Activated gamma-delta T cell treated with Interleukin-2 at 50 U/mL for 16 hours (primary cell): ENCODE measurements at places on chromosomes 3 and 15.

DNA sequence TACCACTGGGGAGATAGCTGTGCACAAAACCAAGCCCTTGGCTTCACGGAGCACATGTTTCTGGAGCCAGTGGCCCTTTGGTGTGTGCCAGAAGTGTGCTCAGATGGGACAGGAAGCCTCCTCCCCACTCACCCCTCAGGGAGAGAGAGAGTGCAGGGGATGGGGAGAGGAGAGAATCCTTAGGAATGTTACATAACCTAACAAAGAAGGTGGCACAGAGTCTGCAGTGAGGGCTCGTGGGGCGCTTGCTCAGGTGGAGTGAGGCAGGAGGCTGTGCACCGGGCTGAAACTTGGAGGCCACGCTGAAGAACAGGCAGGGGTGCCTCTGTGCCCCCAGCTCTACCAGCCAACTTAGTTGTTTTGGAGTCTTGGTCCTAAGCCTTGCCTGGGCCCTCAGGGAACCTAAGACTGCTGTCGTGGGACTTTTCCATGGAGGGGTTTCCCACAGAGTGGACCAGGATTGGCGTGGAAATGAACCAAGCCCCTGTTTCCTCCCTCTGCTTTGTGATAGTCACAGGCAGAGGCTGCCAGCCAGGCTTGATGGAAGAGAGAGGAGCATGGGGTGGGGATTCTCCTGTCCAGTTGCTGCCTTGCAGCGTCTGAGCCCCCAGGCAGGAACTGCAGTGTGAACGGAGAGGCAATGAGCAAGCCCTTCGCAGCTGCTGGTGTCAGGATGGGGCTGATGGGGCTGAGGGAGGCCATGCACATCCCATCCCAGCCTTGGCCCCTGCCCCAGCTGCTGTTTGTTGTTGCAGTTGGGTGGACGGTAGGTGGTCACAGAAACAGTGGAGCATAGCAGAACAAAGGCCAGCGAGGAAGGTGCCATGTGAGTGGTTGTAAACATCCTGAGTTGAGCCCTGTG lies 32.7 kb downstream of the PDIA5 start:
- DNase-seq, result no peak

DNA sequence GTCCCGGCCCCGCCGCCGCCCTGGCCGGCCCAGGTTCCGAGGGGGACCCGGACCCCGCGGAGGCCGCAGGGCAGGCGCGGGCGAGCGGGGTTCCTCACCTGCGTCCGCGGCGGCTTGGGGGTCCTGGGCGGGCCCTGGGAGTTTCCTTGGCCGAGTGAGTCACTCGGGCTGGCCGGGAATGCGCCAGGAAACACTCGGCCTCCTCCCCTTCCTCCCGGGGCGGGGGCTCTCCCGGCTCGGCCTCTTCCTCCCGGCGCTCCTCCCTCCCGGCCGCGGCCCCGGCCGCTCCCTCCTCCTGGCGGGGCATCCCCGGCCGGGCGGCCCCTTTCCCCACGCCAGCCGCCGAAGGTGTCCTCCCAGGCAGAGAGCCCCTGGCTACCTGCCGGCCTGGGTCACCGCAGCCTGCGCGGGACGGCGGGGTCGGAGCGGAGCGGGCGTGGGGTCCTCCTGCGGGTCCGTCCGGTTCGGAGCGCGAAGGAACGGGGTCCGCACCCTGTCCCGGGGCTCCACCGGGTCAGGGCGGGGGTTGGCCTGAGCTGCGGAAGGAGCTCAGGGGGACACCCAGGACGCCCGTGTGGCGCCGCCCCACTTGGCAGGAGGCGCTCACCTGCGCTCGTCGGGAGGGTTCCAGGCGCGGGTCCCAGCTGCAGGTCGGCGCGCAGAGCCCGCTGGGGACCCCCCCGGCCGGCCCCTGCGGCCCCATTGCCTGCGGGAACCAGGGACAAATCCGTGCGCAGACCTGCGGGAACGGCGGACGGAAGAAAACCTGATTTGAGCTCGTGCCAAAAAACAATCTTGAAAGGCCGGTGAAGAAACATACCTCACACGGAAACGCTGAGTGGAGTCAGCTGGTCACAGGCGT lies at the start of gene CYFIP1:
Gene CYFIP1 (minus strand): TSS at position 180 of the 862 bp plus-strand sequence. CDS start 33,083 bp downstream, outside the sequence.
- no peak for DNase-seq

DNA sequence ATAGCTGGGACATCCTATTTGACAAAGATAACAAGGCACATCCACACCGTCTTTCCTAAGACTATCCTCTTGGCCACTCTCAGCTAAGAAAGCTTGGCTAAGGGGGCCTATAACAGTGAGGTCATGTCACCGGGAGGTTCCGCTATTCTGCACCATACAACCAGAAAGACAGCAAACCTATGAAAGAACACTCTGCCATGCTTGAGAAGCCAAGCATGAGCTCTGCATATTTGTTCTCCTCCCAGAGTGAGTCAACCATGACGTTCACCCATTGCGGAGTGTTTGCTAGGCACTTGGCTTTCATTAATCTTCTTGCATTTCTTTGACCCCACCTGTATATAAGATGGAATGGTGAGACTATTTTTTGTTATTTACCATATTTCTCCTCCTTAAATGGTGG lies 141.2 kb downstream of the GMNC start:
- no peak for DNase-seq

DNA sequence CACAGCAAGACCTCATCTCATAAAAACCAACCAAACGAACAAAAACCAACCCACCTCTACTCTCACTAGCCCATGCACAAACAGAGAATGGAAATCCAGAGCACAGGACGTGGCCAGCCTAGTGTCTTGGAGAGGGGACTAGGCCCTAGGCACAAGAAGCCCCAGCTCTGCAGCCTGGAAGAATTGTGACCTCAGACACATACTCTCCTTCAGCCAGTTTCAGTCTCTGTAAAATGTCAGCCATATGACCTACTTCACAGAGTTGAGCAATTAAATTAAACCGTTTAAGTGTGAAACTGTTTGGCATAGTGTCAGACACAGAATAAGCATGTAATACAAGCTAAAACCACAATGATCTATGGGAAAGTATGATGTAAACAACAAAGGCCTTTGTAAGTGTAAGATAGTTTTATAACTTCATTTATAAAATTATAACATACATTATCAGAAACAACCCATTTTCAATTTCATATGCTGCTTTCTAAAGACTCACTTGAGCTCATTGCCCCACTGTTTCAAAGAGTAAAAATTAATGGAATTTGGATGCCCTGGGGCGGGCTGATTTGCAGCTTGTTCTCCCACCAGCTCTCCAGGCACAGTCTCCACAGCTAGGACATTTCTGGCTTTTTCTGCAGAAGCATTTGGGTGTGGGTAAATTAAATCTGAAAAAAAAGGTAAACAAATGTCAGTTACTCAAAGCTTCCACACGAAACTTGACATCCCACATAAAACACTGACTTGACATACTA lies 32.9 kb downstream of the TBC1D2B start:
- no peak for DNase-seq

DNA sequence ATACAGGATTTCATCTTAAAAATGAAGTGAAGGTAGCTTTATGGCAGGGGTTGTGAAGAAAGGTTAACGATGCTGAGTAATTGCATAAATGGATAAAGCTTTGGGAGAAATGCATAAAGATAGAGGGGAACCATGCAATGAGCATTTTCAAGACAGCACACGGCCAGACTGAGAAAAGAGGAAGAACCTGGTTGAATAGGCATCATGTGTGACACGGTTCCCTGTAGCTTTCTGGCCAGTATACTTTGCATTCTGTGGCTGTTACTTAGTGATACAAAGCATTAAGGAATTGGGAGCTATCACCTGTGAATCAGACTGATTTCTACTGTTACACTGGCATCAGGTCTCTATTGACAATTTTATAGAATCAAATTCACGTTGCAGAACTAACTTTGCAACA lies 33.3 kb downstream of the NR2C2 start:
- DNase-seq, result no peak

DNA sequence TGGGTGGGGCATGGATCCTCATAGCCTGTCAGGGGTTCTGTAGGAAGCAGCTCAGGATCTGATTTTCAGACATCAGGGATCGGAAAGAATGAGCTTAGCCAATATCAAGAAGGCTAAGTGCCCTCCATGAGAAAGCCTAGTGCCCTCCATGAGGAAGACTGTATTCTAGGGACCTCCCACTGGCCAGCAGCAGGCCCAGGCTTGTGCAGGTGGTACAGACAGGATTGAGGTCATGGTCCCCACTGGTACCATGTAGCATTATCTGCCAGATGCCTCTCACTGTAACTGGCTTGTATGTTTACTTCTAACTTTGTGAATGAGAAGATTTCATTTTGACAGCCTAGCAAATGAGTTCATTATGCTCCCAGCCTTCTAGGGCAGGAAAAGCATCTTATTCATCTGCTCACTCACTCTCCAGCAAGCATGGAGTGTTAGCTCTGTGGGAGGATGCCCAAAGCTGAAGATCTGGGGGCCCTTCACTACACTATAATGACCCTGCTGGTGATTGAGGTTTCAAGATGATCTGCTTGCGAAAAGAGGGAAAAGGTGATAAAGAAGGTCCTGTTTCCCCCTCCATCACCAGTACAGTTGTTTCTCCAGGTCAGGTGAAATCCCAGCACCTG lies 7.5 kb downstream of the EPHB1 start:
- DNase-seq, result no peak

GRCh38 chr3:97981886-97982285 lies 9.7 kb upstream of the RIOX2 start:
- no peak for DNase-seq

DNA sequence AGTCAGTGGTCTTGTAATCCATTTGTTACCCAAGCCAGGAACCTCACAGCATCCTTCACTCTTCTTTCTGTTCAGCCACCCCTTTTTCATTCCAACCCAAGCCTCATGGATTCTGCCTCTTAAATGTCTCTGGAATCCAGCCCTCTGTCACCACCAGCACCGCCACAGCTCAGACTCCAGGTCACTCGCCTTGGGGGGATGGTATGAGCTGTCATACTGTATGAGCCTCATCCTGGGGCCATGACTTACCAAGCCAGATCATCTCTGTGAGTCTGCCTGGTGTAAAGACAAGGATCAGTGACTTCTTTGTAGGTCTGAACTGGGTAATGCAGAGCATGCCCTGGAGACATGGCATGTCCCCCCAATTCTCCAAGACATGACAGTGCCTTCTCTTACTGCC lies 79.6 kb downstream of the PGPEP1L start:
- DNase-seq, result no peak

- no peak for DNase-seq
Measured at GRCh38 chr15:99305761-99306505, 54.7 kb downstream of the LRRC28 start.

DNA sequence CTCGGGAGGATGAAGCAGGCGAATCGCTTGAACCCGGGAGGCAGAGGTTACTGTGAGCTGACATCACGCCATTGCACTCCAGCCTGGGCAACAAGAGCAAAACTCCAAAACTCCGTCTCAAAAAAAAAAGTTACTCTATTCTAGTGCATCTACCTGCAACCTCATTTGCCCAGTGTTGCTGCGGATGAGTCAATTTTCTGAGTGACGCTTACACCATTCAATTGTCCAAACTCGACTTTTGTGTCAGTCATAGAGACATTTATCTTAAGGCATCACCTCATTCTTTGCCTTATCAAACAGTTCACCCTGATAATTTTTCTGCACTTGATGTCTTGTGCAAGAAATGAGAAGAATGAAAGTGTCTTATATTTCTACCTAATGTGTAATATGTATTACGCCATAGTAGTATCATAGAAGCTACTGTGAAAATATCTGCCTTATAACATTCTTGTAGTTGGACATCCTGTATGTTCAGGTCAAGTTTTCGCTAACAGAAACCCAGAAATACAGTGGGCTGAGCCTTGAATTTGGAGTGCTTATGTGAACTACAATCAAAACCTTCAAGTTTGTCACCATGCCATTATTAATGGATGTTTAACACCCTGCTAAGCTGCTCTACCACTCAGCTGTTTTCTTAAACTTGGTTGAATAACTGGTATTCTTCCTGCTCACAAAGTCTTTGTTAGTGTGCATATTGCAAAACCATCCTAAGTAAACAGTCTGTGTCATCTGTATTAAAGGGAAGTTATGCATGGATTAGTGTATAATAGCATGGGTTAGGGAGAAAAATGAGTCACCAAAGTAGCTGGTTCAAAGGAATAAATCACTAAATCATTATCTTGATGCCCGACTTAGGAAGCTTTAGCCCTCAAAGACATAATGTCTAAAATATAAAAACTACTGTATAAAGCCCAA lies 531.0 kb upstream of the NR2F2 start:
- DNase-seq, result no peak

DNA sequence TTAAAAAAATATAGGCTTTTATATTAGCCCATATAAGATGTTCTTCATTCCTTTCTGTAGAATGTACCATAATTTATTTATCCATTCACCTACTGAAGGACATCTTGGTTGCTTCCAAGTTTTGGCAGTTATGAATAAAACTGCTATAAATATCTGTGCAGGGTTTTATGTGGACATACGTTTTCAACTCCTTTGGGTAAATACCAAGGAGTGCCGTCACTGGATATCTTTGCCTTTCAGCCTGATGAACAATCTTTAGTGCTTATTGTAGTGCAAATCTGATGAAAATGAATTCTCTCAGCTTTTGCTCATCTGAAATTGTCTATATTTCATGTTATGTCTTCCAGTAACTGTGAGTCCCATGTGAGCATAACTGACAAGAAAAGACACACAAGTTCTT lies 26.6 kb upstream of the BLM start:
- no peak for DNase-seq

GRCh38 chr3:69761896-69762767 lies 22.9 kb downstream of the MITF start:
- DNase-seq, result no peak

DNA sequence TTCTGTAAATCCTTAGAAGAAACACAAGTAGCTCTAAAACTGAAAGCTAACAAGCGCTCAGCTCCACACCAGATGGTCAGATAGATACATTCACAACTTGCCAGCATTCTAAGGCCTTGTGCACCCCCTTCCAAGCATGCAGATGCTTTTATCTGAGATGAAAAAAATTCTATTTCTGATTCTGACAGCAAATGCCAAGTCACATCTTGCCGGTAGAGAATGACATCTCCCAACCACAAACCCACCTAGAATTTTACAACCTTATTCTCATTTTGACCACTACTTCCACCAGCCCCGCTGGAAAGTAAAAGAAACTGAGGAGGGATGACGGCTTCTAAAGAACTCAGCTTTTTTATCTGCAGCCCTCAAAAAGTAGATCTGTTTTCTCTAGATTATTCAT lies 57.7 kb downstream of the SUMF1 start:
- DNase-seq, result no peak

DNA sequence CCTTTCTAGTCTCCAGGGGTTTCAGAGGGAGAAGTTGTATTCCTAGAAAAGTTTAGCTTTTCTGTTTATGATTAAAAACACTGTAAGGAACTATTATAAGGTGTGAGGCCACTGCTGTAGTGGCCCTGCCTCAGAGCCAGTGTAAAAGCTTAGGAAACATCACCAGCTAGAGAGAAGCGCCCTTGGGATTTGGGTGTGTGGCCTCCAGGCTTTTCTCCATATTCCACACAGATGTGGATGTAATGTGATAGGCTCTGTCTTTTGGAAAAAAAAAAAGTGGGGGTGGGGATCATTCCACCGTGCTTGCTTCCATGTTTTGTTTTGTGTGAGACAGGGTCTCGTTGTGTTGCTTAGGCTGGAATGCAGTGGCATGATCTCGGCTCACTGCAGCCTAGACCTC lies 13.9 kb downstream of the SEC61A1 start:
- DNase-seq, result no peak

DNA sequence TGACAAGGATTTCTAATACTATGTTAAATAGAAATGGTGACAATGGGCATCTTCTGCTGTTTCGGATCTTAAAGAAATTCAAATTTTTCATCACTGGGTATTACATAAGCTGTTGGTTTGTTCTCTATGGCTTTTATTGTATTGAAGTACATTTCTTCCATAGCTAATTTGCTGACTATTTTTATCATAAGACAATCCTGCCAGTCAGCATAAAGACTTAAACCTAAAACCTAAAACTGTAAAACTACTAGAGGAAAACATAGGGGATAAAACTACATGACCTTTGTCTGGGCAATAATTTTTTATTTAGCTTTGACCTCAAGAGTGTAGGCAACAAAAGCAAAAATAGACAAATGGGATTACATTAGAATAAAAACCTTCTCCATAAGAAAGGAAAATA lies 1017.4 kb downstream of the SI start:
- no peak for DNase-seq
